ENCODE measurements at places on chromosomes 6 and 20.

GRCh38 chr6:111978532-111979149, 75.3 kb upstream of the CCN6 start:
- DNase-seq, result no peak

GRCh38 chr6:96104910-96105309, 89.1 kb downstream of the FUT9 start:
- DNase-seq, result no peak

GRCh38 chr20:1283522-1284510, 17.7 kb downstream of the SNPH start:
- no peak for DNase-seq

DNA sequence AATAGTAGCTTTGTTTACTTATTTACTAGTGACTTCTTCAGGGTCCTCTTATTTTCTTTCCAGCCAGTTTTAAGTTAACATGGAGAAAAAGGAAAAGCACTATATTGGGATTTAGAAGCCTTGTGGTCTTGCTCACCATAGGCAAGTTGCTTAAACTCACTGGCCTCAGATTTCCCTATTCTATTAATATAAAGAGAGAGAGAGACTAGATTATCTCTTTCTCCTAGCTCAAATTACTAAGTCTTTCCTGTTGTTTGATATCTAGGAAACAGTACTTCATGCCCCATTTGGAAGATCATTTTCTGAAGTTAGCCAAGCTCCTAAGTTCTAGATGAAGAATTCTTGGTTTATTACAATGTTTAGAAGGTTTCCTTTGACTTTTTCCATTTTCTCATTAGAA, 32.5 kb downstream of the CTNNBL1 start:
- no peak for DNase-seq

DNA sequence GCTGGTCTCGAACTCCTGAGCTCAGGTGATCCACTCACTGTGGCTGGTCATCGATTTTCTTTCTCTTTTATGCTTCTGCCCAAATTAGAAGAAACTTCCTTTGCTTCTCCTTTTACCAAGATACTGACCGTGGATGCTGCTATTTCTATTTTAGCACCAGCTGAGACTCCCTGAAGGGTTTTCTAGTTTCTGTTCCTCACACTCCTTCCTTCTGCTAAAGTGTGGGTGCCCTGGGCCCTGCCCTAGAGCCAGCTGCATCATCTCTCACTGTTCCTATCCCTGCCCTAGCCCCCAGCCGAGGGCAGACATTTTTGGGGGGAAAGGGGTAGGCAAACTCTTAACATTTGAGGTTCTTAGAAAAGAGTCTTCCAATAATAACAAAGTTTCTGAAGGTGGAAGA, 6.3 kb downstream of the SMOC2 start:
- no peak for DNase-seq

GRCh38 chr6:44999066-44999465, 329.1 kb upstream of the RUNX2 start:
- DNase-seq, result no peak

GRCh38 chr6:39698789-39699188, 26.4 kb downstream of the KIF6 start:
- DNase-seq, result no peak

DNA sequence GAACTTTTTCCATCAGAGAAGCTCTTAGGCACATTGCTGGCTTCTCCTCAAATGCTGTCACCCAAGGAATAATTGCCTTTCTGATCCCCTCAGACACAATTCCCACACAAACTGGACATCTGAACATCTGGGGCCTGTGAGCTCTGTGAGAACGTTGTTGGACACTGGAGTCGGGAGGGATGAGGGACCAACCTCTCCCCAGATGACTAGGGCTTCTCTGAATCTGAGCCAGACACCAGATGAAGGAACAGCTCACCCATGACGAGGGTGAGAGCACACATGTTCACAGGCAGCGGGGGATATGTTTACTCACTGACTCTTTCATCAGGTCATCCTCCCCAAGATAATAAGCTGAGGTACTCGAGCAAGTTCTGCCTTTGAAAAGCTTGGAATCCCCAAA, 283.9 kb upstream of the SUPT3H start:
- DNase-seq, result peak; percentile 85

- no peak for DNase-seq
Observed at GRCh38 chr6:37977715-37978114, 158.2 kb downstream of the ZFAND3 start.

- DNase-seq, result no peak
Observed at GRCh38 chr6:145233955-145234354, 501.4 kb downstream of the EPM2A start.

DNA sequence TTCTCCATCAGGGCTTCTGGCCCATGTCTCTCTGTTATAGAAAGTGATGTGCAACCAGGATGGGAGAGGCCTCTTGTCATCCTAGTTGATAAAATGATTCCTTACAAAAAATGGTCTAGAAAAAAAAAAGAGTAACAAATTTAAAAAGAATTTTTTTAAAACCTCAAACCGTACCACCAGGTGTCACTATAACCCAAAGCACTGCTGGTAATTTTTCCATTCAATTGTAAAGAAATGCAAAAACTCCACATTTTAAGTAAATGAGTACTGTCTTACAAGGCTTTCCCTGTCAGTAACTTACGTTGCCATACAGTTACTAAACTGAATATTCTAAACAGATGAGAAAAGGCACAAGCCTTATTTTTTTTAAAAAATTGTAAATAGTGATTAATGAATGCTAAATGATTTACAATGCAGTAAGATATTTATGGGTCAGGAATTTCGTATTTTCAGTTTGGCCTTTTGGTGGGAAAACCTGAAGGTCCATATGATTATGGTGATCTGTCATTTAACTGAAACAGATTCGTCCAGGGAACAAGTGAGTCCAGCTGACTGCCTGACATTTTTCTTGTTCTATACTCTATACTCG, 95.4 kb downstream of the OGFRL1 start:
- peak; percentile 67 for DNase-seq

GRCh38 chr6:156782691-156783320, 5.6 kb downstream of the ARID1B start:
- DNase-seq, result peak; percentile 66

DNA sequence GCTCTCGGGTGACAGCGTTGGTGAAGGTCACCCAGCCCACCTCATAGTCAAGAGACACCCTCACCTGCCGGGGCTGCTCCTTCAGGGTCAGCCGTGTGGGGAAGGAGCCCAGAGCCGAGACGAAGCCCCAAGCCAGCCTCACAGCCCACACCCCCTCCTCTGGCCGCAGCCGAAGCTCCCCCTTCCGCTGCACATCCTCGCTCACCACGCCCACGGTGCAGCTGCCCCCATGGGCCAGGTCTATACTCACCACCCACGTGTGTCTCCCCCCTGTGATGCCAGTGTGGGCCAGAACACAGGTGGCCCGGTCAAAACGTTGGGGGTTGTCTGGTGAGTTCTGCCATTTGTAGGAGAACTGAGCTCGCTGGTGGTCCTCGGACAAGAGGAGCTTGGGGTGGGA, 7.0 kb downstream of the TRIM10 start:
- DNase-seq, result no peak

- DNase-seq, result peak; percentile 6
Observed at GRCh38 chr6:74166849-74167248, 470.8 kb downstream of the CD109 start.

- DNase-seq, result no peak
Observed at GRCh38 chr6:169199625-169200335, 53.9 kb downstream of the THBS2 start.

DNA sequence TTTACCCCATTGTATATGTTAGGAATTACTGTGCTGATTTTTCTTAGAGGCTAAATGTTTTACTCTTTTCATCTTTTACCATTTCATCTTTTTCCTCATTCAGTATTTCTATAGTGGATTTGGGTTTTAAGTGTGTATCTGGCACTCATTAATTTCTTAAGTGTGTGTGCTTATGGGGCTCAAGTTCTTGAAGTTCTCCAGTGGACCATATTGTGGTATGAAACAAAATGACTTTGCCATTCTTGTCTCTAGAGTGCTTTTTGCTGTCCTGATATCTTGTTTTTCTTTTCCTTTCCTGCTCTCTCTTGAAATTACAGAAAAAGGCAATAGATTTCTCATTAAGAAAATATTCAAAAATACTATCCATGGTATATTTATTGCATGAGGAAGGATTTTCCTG, 123.1 kb downstream of the ARID1B start:
- DNase-seq, result no peak

DNA sequence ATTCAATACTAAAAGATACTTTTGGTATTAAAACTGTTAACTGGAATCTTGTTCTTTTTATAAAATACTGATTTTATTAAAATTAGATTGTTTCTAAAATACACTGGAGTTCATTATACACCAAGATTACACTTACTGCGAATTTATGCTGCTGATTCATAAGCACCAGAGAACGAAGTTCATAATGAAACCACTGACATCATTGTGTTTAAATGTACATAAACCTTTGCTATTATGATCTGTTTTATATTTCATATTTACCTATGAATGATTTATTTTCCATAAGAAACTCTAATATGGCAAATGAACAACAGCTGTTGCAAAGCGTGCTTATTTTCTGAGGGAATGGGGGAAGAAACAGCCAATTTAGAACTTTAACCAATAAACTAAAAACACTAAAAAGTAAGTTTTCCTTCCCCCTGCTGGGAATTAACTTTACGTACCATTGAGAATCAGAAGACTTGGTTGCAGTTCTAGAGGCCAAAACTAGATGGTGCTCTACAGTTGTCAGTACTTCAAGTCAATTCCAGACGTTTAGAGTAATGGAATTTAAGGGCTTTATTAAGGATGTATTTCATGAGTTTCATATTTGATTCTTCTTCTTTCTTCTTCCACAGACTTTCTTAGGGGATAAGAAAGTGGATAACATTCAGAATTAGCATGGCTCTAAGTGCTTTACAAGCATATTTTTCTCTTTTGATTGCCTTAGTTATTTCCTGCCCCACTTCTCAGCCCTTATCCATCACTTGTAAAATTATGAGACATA, 30.8 kb upstream of the COL19A1 start:
- DNase-seq, result peak; percentile 72

DNA sequence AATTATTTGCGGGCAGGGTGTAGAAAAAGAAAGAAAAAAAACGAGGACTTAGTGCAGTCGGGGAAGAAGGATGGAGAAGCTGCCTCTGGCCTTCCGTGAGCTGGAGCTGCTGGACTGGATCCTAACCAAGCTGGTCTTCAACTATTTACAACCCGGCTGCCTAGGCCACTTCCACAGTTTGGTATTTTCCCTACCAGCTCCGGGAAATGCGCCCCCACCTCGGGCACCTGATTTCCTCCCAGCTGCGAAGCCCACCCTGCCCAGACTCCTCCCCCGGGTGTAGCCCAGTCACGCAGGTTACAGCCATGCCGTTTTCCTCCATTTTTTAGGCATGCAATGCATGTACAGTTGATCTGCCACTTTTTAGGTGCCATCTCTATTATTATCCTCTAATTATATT, 21.2 kb downstream of the THEMIS start:
- peak; percentile 9 for DNase-seq

DNA sequence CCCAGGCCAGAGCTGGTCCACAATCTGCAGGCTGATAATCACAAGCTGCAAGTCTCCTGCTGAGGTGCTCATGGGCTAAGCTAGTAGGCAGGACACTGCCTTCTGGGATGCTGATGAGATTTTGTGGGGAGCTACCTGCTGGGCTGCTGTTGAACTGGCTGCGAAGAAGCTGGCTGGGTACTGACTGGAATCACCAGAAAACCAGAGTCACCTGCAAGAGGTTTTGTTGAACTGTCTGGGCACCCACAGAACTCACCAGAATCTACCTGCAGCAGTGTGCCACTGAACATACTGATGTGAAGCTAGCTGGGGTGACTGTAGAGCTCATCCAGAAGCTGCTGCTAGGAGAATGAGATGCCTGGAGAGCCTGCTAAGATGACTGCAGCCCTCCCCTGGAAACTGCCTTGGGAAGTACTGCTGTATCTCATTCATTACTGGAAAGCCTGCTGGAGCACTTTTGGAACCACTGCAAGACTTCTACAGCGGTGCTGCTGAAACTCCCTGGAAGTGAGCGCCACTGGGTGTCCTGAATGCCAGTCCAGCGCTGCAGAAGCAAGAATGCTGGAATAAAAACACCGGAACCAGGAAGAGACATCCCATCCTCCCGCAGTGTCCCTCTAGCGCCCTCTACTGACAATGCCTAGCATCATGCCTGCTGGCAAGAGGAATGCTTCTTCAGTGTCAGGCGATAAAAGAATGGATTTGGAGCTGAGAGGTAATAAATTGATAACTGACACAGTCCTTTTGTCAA, 64.9 kb upstream of the ARHGAP18 start:
- peak; percentile 82 for DNase-seq

GRCh38 chr6:33960345-33961313, 156.8 kb upstream of the MLN start:
- DNase-seq, result no peak

GRCh38 chr6:99882128-99882702, 111.8 kb downstream of the MCHR2 start:
- DNase-seq, result no peak

- DNase-seq, result no peak
Observed at GRCh38 chr6:13517116-13517515, 29.7 kb upstream of the GFOD1 start.

GRCh38 chr20:3654326-3655130, 8.7 kb downstream of the GFRA4 start:
- DNase-seq, result no peak

DNA sequence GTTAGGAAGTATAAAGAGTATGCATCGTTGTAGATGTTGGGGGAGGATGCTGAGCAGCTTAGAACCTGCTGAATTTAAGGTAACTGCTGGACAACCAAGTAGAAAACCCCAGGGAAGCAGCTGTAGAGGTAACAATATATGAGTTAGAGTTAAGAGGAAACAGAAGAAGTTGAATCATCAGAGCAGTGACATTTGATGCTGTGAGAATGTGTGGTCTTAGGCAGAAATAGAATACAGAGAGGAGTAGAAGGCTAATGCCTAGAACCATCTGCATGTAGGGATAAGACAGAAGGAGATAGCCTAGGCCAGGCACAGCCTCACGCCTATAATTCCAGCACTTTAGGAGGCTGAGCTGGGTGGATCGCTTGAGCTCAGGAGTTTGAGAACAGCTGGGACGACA, 22.6 kb upstream of the DYNLRB1 start:
- DNase-seq, result no peak

- no peak for DNase-seq
Observed at GRCh38 chr6:42210551-42210950, 7.1 kb downstream of the MRPS10 start.

- peak; percentile 65 for DNase-seq
Observed at GRCh38 chr6:20952699-20953474, 418.6 kb downstream of the CDKAL1 start.

DNA sequence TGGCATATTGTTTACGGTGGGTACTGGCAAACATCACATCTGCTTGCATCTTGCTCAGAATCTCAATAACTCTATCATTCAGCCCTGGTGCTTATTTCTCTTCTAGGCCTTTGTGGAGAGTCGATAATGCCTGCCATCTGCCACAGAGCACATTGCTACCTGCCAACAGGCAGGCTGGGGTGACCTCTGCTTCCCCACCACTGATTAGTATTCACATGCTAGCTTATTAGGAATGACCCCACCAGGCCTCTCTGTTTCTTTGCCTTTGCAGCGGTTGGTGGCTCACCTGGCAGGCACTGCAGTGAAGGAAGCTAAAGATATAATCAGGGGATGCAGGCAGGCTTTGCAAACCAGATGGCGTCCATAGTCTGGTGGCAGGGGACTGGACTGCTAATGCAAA, 154.5 kb downstream of the MMS22L start:
- no peak for DNase-seq

GRCh38 chr20:4151991-4152695, 136.8 kb upstream of the RNF24 start:
- peak; percentile 53 for DNase-seq

GRCh38 chr20:20440481-20440880, 72.6 kb downstream of the INSM1 start:
- DNase-seq, result no peak
